Activated T-helper 1 cell treated with anti-CD3 and anti-CD28 coated beads, Interleukin-2, amount 50 U/mL, for 16 hours (primary cell): ENCODE measurements at places on chromosomes 5 and 9.

DNA sequence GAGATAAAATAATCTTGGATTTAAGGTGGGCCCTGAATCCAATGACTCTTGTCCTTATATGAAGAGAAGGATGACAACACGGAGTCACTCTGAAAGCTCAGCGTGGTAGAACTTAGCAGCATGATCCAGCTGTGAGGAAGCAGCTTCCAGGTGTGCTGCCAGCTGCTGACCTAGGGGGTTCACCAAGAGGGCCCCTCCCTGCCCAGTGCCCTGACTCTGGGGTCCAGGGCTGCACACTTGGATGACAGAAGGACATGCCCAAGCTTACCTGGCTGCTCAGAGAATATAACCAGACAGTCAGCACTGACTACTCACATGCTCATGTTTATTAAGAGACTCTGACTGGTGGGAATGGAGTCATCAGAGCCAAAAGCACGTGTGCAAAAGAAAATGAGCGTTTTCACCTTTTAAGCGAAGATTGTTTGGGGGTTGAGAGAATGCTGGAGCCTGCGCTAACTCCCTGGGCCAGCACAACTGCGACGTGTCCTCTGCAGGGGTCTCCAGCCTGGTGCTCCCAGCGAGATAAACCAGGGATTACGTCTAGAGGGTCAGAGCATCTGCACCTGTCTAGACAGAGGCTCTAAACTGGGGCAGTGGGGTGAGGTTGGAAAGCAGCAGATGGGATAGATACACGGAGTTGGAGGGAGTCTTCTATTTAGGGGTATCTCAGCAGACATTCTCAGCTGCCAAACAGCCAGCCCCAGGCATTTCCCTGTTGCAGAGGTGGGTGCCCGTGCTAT, 41.3 kb downstream of the ROPN1L start:
- no peak for DNase-seq

GRCh38 chr5:171766875-171767274, 18.7 kb upstream of the SMIM23 start:
- DNase-seq, result no peak

DNA sequence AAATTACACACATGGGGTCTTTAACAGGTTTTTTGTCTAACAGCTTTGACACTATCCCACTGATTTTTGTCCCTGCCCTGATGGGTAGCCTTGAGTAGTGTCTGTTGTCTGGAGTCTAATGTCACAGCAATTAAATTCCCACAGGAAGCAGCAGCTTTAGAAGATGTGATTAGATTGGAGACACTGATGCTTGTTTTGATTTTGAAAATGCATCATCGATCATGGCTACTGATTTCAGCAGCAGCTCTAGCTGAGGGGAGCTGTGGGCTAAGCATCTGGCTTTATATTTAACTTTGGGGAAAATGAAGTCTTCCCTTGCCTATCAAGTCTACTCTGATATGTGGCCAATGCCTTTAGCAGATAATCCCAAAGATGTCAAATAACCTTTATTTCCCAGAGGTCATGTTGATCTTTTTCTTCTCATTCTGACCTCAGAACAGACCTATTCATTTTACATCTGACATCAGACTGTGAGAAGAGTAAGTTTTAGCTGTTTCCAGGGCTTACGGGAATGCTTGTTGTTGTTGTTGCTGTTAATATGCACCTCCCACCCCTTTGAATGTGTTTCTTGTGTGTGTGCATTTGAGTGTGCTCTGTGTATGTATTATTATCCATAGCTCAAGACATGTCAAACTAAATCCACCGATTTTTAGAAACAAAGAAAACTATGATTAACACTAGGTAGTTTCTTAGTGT, 704.9 kb upstream of the NUDT12 start:
- no peak for DNase-seq

GRCh38 chr5:171485668-171486067, 66.2 kb downstream of the FGF18 start:
- no peak for DNase-seq

DNA sequence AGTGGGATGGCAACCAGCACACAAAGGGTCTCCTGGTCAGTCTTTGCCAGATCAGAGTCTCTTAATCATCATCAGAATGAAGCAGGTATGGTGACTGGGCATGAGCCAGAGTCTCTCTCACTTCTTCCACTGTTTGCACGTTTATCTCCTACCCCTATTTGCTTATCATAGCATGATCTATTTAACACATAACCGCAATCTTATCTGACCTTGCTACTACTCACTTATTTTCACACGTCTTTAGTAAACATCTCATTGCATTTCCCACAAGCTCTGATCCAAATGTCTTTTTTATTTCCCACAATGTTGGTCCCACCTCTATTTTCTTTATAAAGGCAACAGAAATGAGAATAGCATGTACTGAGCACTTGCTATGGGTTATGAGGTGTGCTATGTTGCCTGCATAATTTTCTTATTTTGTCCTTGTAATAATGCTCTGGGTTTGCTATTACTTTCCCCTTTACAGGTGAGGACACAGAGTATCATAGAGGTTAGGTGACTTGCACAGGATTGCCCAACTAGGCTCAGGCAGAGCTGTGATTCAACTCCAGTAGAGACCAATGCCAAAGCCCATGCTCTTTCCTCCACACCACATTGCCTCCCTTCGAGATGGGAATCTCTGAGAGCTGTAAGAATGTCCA, 39.7 kb upstream of the IL7R start:
- DNase-seq, result no peak

DNA sequence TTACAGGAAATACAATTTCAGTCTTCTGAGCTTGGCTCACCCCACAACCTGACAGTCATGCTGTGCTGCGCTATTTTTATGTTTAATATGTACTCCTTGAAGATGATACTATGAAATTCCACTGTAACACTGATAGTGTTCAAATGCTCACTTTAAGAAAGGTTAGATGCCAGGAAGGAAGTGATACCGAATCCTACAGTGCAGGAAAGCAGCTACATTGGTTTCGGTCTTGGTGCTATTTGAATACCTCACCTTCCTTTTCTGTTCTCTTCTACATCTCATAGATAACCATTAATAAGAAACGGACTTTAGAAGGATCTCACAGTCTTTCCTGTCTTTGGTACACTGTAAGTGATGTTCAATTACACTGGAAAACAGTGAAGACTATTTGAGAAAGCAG, 117.6 kb downstream of the SEMA5A start:
- no peak for DNase-seq

DNA sequence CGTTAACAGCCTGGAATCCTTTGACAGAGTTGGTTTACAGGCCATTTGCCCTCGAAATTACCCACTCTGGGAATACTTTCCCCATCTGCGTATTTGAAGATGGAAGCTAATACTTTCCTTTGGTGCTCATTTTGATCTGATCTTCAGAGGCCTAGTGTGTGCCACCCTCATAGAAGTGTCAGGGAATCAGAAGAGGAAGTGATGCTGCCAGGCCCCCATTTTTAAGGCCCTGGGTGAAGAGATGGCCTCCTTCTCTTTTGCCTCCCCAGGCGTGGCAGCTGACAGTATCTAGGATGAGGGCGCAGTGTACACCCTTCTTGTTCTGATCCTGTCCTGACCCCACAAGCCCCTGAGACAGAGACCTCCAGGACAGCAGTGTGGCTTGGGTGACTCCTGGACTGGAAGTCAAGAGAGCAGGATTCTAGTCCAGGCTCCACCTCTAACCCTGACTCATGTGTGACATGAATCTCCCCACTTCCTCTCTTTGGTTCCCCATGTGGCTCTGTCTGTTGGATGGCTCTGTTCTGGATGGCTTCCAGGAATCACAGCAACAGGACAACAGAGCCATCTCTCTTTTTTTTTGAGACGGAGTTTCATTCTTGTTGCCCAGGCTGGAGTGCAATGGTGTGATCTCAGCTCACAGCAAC, 27.8 kb downstream of the CSF1R start:
- no peak for DNase-seq

GRCh38 chr9:89122949-89123348, 55.7 kb downstream of the SHC3 start:
- no peak for DNase-seq

DNA sequence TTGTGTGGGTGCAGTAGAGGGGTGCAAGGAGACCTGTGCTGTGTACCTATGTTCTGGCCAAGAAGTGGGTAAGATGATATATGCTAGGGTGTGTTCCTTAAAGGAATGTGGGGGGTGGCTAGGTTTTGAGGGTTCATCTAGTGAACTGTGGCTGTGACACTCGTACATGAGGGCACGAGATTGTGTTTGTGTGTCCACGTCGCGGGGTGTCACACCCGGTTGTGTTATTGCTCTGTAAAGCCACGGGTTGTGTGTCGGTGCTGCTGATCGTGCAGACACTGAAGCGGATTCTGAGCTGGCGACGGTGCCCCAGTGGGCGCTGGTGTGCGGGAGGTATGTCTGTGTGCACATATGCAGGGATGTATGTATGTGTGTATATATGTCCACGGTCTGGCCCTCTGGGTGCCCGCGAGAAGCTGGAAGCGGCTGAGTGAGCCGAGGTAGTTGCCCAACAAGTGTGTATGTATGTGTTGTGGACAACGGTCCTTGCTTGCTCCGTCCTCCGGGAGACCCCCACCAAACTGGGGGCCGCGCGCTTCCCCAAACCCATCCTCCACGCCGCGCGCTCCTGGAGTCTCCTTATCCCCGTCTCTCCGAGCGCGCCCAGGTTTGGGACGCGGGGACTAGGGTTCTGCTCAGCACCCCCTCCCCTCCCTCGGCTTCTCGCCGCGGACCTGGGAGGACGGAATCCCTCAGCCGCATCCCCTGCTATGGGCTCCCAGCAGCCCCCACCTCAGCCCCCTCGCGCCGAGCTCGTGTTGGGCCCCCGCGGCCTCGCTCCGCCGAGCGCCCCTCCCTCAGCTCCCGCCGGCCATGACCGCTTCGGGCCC, 639 bp downstream of the PCDH1 start:
- no peak for DNase-seq

- DNase-seq, result no peak
Observed at GRCh38 chr9:135801070-135801469, 99.1 kb downstream of the KCNT1 start.

DNA sequence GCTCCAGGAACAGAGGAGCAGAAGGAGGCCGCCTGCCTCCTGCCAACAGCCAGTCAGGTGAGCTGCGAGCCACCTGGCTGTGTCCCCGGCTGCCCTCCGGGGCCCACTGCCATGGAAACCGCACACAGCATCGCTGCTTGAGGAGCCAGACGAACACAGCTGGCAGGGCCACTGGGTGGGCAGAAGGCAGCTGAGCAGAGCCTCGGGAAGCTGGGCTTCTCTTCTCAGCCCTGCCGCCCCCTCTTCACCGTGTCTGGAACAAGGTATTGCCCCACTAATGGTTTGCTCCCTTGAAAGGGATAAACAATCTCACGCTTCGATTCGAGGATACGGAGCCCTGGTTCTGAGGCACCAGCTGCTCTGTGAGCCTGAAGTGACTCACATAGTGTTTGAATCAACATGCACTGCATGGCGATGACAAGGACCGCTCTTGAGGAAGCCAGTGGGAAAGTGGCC, 63.7 kb upstream of the RUFY1 start:
- DNase-seq, result no peak

GRCh38 chr5:91928754-91929521, 545.8 kb upstream of the ARRDC3 start:
- no peak for DNase-seq

DNA sequence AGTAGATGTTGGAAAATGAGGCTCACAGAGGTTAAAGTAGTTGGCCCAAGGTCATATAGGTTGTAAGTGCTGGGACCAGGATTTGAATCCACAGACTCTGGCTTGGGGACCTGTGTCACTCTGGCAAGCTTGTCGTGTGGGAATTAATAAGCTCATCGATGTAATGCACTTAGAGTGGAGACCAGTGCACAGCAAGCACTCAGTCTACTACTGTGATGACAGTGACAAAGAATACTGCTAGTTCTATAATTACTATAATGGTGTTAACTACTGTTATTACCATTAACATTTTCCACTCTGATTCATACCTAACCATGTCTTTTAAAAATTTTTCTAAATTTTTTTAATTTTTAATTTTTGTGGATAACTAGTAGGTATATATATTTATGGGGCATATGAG, 12.8 kb downstream of the PAM start:
- DNase-seq, result no peak

DNA sequence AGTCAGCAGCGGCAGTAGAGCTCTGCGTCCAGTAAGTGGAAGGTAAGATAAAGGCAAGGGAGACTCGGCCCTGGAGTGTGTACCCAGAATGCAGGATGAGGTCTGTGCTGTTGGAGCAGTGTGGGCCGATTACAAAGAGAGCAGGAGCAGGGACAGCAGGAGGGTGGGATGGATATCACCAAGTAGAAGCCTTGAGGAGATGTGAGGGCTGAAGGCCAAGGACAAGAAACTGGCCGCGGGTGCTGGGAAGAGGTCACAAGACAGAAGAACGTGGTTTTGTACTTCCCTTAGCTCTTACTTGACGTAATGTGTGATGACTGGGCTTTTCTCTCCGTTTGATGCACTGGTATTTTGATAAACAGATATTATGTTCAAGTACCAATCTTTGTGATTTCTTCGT, 43.7 kb downstream of the OR2V1 start:
- no peak for DNase-seq

- DNase-seq, result no peak
Observed at GRCh38 chr9:97386265-97386633, 25.6 kb upstream of the TDRD7 start.

DNA sequence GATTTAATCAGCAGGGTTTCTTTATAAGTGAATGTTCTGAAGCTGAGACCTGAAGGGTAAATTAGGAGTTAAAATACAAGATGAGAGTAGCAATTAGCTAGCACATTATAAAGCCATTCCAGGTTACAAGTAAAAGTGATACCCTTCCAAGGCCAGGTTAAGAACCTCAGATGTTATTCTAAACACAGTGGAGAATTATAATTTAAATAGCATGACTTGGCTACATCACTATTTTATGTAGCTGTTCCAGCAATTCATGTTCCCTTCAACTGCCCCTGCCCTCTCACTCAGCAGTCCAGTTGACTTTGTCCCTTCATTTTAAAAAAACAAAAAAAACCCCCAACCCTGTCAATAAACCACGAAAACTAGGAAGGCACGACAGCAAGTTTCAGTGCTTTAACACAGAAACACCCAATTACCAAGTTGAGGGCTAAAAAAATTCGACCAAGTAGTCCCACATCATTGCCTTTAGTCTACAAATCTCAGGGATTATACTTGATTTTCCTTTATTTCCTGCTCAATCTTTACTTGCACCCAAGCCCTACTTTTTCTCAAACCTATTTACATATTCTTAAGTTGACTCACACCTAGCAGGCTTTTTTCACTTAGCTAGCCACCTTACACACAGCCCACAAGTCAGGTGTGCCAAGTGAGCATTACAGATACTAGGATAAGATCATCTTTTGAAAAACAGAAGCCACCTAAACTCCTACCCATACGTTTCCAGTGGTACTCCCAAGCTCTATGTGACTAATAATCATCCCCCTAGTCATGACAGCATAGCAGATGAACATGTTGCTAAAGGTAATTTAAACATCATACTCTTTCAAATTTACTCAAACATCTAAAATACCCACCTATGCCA, 3.4 kb downstream of the RPL37 start:
- no peak for DNase-seq

DNA sequence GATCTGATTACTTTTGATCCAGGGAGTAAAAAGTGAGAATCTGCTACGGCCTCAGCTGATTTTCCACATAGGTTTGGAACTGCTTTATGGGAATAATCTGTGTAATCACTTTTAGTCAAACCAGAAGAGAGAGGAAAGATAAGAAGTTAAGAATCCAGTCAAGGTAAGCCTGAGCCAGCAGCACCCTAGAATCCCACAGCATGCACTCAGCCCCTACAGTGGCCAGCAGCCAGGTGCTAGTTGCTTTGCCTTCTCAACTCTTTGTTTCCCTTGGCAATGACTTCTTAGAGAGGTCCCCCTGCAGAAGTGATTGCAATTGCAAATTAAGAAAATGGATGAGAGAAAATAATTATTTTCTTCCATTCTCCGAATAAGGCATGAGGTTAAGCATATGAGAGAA, 59.7 kb upstream of the TMED7 start:
- DNase-seq, result no peak

- DNase-seq, result no peak
Observed at GRCh38 chr5:168706655-168707069, 127.5 kb upstream of the PANK3 start.
